ENCODE measurements at places on chromosomes 12 and 14.

- DNase-seq: no peak
These were observed 12.1 kb downstream of the BHLHE41 start for GRCh38 chr12:26112703-26113147.

DNA sequence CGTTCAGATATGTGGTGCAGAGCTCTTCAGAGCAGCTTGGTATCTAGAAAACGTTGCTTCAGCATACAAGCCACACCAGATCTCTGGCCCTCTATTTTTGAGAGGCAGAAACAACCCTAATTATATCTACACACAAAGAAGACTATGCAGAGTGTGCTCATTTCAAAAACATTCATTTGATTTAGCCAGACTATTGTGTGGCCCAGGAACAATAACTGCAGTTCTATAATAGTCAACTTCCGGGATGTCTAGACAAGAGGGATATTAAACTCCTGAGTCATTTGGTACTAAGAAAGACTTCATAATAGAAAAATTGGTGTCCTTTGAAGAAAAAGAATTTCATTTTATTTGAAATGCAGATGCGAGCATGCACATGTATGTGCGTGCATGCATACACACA lies 153.8 kb downstream of the PELI2 start:
- DNase-seq: peak; percentile 95

DNA sequence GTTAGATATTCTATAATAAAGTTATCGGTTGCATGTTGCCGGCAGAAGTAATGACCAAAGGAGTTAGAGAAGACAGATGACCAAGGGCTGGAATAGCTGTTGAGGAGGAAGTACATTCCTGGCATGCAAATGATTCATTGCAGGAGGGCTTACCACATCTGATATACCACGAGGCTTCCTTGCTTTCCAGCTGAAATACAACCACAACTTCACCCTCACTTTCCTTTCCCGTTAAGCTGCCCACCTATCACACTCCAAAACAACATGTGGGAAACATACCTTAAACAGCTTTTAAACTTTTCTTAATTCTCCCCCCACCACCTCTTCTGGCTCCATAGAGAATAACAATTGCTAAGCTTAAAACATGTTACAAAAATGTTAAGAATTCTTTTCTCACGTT lies 594.1 kb downstream of the NRXN3 start:
- peak; percentile 62 for DNase-seq

GRCh38 chr14:74961238-74961911 lies 6.0 kb upstream of the PGF start:
- DNase-seq: no peak

- no peak for DNase-seq
These were observed 39.6 kb downstream of the IQSEC3 start for GRCh38 chr12:106118-106591.

GRCh38 chr14:45249856-45250575 lies 3.0 kb downstream of the MIS18BP1 start:
- DNase-seq: peak; percentile 32

GRCh38 chr12:95218150-95219133 lies 835 bp downstream of the VEZT start:
- peak; percentile 60 for DNase-seq

- peak; percentile 56 for DNase-seq
These were observed 39.5 kb upstream of the RIN3 start for GRCh38 chr14:92473969-92474535.

- DNase-seq: no peak
These were observed 53.1 kb downstream of the GALNT9 start for GRCh38 chr12:132276066-132276826.

DNA sequence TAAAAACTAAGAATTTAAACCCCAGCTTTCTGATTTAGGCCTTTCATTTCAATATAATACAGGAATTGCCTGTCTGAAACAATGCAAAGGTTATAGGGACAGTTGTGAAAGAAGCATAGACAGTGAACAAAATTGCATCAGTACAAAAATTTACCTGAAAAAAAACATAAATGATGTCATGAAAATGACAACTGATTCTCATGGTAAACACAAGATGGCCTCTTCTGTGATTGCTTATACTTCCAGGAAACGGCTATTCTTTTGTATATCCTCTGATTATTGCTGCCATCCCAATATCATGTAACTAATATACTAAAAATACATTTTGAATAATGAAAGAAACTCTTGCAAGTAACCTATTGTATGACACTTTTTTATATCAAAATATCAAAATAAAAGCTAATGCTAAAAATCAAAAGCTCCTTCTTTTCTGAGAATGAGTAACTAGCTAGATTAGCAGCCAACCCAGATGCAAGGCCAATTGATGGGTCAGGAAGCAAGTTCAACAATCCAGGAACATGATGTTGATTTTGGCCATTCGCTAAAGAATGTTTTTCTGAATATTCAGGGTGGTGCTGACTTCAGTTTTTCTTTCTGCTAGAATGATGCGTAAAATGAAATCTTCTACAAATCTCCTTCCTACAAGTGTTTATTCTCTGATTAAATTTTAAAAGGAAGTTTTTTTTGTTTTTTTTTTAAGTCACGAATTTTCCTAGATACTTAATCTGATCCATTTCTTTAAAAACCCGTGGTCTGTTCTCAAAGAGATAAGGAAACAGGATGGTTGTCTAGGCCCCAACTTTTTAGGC lies 83.6 kb downstream of the ALX1 start:
- no peak for DNase-seq

DNA sequence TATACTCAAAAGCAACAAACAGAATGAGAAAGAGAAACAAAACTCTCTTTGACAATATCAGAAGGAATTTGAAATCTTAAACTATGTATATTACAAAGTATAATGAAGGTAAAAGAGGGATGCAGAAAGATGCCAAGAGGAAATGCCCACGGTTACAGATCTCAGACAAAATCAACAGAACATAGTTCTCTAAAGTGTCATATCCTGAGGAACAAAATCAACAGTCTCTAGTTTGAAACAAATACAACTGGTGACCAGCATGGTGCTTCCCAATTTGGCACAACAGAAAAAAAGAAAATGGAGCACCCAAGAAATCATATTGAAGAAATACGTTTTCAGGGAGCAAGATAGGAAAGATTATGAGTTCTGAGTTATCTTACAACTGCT lies 116.5 kb downstream of the METTL25 start:
- DNase-seq: no peak

DNA sequence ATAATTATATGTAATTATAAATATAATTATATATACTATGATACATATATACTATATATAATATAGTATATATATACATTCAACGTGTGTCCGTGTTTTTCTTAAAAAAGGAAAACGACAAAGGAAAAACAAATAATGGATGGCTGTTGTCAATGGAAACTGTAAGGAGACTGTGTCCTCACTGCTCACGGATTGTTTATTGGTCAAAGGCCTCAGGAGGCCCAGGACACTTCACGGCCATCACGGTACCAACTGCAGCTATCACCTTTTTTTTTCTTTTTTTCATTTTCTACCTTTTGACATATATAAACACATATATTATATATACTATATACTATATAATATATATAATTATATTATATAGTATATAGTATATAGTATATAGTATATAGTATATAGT lies 113.4 kb downstream of the SPTSSA start:
- no peak for DNase-seq

- DNase-seq: no peak
These were observed 127.2 kb upstream of the DAAM1 start for GRCh38 chr14:59061292-59061691.

- no peak for DNase-seq
These were observed 203 bp downstream of the NFATC4 start for GRCh38 chr14:24368212-24368561.

DNA sequence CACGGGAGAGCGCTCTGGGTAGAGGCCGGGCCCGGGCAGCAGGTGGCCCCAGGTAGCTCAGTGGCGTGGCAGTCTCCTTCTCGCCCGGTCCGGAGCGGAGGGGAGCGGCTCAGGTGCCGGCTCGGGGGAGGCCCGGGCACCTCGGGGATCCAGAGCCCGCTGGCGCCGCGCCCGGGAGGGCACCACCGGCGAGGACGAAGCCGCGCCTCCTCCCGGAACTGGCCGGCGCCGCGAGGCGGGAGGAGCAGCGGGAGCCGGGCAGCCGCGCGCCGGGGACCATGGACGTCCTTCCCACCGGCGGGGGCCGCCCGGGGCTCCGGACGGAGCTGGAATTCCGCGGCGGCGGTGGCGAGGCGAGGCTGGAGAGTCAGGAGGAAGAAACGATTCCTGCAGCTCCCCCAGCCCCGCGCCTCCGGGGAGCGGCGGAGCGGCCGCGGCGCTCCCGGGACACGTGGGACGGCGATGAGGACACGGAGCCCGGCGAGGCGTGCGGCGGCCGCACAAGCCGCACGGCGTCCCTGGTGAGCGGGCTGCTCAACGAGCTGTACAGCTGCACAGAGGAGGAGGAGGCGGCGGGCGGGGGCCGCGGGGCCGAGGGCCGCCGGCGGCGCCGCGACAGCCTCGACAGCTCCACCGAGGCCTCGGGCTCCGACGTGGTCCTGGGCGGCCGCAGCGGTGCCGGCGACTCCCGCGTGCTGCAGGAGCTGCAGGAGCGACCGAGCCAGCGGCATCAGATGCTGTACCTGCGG lies 21.5 kb upstream of the GNS start:
- DNase-seq: no peak

GRCh38 chr12:94621662-94622359 lies 28.5 kb downstream of the TMCC3 start:
- peak; percentile 46 for DNase-seq

DNA sequence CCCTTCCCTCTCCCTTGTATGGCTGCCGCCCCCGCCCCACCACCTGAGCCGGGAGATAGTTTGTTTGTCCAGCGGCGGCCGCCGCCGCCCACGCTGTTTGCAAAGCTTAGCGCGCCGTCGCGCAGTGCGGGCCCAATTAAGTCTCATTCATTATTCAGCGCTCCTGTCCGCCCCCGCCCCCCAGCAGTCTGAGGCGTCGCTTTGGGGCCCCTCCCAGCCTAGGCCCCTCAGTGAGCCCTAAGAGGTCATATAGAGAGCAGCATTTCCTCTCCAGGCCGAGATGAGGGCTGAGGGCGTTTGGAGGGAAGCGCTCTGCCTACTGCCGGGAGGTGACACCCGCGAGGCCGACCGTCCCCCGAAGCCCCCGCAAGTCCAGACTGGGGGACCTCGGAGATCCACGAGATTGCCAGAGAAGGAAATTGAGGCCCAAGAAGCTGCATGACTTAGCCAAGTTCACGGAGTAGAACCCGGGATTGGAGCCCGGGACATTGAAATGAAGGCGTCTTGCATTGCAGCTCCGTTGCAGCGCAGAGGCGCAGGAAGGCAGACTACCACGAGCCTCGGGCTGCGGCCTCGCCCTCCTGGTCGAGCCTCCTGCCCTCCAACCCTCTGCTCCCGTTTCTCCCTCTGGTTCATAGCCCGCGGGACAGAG lies at the start of gene DNAJC22:
DNAJC22 (plus strand) TSS at position 230 of the 652 bp plus-strand sequence. CDS start 1,985 bp downstream, outside the sequence.
- no peak for DNase-seq

DNA sequence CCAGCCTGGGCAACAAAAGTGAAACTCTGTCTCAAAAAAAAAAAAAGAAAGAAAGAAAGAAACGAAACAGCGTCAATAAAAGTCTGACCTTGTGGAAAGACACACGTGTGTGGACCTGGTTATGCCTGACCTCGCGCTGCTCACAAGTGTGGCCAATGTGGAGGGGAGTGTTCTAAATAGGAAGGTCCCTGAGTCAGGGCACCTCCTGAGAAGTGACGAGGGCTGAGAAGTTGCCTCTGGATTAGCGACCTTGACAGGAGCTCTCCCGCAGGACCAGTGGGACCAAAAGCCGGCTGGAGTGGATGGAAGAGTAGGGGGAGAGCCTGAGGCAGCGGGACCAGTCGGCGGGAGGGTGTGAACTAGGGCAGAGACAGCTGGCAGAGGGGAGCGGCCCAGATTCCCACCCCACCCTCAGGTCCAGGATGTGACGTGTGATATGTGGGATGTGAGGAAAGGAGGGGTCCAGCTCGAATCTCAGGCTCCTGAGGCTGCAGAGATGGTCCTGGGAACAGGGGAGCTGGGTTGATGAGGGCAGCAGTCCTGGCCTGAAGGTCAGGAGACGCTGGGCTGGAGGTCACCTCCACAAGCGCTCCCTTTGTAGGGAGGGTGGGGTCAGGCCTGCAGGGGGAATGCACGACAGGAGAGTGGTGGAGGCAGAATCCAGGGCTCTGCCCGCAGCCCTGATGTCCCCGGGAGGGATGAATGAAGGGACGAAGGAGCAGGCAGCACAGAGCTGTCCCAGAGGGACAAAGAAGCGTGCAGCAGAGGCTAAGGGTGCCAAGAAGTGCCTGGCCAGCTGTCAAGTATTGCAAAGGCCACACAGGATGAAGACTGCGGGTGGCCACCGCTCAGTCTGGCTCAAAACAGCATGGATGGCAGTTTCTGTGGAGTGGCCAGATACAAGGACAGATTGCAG lies 24.8 kb upstream of the GPR68 start:
- DNase-seq: no peak

GRCh38 chr14:63287666-63288483 lies 30.9 kb downstream of the GPHB5 start:
- DNase-seq: no peak

GRCh38 chr12:106240821-106241220 lies 7.0 kb downstream of the CKAP4 start:
- no peak for DNase-seq

GRCh38 chr12:104280717-104281458 lies 22.7 kb upstream of the EID3 start:
- peak; percentile 95 for DNase-seq

GRCh38 chr14:91229743-91230200 lies 14.7 kb downstream of the GPR68 start:
- peak; percentile 73 for DNase-seq

- peak; percentile 99 for DNase-seq
These were observed 25.1 kb upstream of the UBC start for GRCh38 chr12:124939421-124940142.

- DNase-seq: peak; percentile 64
These were observed 18.4 kb upstream of the SRGAP1 start for GRCh38 chr12:63826006-63826585.

DNA sequence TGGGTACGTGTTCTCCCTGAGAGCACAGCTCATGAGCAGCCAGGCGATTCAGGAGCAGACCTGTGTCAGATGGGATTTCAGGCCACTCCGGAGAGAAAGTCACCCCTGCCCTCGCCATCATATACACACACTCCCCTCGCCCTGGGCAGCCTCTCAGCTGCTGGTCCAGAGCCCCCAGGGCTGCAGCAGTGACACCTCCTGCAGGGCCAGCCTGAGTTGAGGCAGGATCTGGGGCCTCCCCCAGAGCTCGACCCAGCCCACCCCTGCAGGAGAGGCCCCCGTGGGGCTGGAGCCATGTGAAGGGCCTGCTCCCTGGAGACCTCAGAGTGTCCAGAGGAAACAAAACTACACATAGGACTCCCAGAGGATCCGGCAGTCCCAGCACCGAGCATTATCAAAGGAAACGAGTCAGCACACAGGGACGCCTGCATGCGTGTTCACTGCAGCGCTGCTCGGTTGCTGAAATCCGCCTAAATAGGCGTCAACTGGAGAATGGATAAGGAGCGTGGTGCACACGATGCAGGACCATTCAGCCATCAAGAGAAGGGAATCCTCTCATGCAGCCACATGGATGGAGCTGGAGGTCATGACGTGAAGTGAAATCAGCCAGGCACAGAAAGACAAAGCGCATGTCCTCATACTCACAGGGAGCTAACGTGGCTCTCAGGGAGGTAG lies 104.0 kb downstream of the TNFAIP2 start:
- no peak for DNase-seq

Data from fibroblast of upper back skin (primary cell).